ENCODE measurements at places on chromosomes 16 and 17. TPM values are rescaled to one million over a fixed set of nuclear protein-coding genes. Genes with fewer than 3 reads are reported as not detected.

Gene PRCD
- total RNA-seq, result 1.2 TPM

Gene GDPD3
- 18.1 TPM for total RNA-seq

Gene ANKRD40CL
- total RNA-seq, result not detected

- no peaks in the 10 kb centered on the region for H3K36me3 ChIP-seq
- no peak overlapping the region for H3K27ac ChIP-seq
Measured at GRCh38 chr17:79664930-79665737, 54.3 kb upstream of the RBFOX3 start.

Gene RAD51D
- total RNA-seq, result 17.3 TPM

GRCh38 chr16:22291860-22292318, 5.3 kb upstream of the POLR3E start:
- H3K27me3 ChIP-seq, result no peaks in the 10 kb centered on the region
- DNase-seq, result no peak
- H3K4me1 ChIP-seq, result no peaks in the 10 kb centered on the region
- H3K4me3 ChIP-seq, result no peak overlapping the region
- H3K27ac ChIP-seq, result no peak overlapping the region

Measured in aorta (tissue), 5 donors.